ENCODE measurements at places on chromosomes 1 and 21.

DNA sequence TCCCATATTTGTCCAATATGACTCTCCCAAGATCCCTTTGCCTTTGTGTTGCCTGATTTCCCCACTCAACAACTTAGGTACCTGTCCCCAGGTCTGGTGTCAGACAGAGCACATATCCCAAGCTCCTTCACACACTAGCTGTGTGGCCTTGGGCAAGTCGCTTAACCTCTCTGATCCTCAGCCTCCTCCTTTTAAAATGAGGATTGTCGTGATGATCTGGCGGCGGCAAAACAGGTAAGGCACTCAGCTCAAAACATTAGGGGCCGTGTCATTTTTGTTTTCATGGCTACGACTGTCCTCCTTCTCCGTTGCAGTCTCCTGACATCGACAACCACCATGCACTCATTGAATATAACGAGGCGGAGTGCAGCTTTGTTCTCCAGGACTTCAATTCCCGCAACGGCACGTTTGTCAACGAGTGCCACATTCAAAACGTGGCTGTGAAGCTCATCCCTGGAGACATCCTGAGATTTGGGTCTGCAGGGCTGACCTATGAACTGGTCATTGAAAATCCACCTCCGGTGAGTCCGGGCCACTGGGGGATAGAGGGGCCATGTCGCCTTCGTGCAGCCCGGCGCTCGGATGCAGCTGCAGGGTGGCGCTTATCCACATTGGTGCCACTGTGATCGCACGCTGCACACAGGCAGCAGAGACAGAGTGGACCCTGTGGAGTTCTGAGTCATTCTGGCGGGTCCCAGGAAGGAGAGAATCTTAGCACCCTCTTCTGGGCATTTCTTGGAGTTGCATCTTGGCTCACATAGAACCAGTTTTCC is 25.2 kb downstream of the FHAD1 start:
- DNase-seq, result peak; percentile 60

DNA sequence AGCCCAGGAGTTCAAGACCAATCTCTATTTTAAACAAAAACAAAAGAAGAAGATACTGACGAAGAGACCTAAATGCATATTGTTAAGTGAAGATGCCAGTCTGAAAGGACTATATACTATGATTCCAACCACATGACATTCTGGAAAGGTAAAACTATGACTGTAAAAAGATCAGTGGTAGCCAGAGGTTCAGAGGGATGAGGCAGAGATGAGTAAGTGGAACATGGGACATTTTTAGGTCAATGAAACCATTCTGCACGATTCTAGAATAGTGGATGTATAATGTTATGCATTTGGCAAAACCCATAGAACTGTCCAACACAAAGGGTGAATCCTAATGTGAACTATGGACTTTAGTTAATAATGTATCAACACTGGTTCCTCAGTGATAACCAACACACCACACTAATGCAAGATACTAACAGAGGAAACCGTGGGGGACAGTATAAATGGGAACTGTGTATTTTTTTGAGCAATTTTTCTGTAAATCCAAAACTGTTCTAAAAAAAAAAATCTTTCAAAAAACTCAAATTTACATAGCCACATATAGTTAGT is 8.2 kb downstream of the RC3H1 start:
- no peak for DNase-seq

GRCh38 chr1:173421286-173421685 is 55.8 kb upstream of the PRDX6 start:
- no peak for DNase-seq

DNA sequence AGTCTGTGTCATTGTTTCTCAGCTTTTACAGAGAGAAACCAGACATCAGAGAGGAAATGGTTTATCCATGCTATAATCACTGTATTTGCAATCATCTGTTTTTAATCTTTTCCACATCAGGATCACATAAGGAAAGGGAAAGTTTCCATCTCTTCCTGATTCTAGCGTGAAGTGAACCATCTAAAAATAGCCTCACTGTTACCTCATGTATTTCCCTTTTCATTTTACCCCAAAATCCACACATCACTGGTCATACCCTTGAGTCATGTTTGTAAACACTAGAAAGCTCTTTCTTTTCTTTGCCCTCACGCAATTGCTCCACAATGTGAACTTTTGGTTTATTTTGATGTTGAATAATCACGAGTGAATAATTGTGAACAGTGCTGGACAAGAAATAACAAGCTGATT is 146.0 kb downstream of the PLA2G4A start:
- no peak for DNase-seq

DNA sequence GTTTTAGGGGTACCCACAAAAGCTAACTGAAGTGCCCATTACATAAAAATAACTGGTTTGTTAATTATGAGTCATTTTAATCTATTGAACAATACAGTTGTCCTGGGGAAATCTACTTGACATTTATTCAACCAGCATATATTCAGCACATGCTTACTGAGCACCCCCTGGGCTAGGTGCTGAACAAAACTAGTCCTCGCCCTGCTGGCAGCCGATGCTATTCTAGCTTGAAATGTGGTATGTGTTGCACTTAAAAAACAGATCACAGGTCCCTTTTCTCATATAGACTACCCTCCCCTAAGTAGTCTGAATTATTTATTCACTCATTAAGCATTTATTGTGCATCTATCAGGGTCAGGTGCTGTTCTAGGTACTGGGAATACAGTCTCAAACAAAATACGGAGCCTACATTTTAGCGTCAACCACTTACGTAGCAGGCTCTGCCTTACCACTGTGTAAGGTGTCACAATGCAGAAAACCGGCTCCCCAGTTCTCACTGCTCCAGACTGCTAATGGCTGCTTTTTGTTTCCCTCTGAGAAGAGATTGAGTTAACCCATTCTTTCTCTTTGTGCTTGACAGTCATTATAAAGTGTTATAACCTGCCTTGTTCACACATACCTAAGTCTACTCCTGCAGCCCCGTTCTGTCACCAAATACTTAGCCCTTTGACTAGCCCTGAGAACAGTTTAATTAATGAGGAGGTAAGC is 57.1 kb downstream of the ADCY10 start:
- no peak for DNase-seq

GRCh38 chr1:31970873-31971272 is 32.7 kb upstream of the PTP4A2 start:
- DNase-seq, result no peak

- DNase-seq, result no peak
Observed at GRCh38 chr1:231121533-231121932, 40.3 kb upstream of the TRIM67 start.

DNA sequence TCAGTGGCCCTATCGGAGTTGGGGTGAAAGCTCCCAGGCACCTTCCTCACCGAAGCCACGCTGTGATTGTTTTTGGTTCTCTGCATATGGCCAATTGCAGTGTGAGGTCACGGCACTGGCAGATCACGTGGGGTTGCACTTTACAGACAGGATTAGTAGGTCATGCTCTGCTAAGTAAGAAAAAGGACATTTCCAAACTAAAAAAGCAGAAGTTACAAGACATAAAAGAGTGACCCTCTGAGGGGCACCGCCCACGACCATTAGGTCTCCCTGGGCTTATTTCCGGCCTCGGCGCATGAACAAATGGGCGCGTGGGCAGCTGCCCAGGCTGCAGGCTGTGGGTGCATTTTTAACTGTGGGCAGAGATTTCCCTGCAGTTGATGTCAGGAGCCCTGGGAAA is 2.0 kb downstream of the CAPN9 start:
- no peak for DNase-seq

DNA sequence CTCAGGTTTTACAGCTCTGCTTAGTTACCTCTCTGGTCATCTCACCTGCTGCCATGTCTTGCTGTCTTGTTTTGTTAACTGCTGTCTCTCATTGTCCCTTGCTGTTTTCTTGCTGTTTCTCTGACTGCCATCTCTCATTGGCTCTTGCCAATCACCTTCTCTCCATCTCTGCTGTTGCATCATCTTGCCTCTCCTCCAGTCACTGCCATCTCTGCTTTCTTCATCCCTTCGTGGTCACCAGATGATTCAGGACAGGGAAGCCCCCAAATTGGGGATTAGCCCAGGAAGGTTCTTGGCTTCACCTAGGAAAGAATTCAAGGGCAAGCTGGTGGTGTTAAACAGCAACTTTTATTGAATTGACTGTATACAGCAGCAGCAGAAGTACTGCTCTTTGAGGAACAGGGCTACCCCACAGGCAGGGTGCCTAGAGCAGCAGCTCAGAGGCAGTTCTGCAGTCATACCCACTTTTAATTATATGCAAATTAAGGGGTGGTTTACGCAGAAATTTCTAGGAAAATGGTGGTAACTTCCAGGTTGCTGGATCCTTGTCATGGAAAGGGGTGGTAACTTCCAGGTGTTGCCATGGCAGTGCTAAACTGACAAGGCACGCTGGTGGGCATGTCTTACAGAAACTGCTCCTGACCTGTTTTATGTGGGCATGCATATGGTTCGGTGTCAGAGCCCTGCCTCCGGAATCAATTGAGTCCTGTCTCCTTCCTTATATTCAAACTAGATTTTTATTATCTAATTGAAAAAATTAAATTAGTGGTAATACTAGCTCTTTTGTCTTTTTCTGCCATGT is 33.4 kb downstream of the SUCO start:
- DNase-seq, result no peak

GRCh38 chr21:44594406-44594916 is 2.2 kb upstream of the KRTAP10-6 start:
- no peak for DNase-seq

GRCh38 chr1:216887032-216887431 is 163.8 kb upstream of the ESRRG start:
- no peak for DNase-seq

DNA sequence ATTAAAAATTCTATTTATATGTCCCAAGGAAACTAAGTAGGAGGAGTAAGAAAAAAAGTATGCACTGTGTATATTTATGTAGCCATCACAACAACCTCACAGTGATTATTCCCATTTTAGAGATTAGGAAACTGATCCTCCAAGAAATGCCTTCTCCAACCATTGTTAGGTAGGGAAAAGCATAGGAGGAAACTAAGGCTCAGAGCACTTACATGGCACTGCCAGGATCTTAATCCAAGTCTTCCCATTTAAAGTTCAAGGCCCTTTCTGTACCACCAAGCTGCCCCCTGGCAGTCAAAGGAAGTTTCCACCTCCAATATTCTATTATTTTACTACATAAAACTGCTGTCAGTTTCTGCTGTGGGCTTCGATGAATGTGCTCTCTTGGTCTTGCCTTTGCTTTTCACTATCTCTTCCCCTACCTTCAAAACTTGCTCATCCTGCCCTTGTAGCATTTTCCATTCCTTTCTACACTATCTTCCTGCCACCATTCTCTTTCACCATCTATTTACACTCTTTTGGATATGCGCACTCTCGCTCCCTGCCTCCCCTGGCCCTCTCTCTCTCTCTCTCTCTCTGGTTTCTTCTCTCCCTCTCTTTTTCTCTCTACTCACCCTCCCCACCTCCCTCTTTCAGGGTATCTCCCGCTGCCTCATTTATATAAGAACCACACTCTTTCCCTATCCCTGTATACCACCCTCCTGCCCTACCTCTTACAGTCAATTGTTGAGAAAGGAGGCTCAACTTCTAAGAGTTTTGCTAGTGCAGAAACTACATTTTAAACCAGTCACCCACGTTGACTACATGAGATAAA is 34.0 kb downstream of the PUM1 start:
- no peak for DNase-seq

- DNase-seq, result no peak
Observed at GRCh38 chr1:209688746-209689234, 13.6 kb downstream of the G0S2 start.

DNA sequence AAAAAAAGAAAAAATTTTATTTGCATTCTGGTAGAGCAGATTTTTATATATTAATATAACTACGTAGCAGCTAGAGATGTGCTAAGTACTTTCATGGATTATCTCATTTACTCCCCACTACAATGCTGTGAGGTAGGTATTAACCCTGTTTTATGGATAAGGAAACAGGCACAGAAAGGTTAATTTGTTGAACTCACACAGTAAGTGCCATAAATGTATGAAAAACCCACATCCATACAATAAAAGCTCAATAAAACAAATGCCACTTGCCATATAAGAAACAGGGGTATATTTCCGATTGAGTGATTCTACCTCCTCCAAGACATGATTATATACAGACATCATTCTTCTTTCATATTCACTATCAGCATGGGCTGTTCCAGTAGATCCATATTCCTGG is 83.1 kb downstream of the INTS7 start:
- no peak for DNase-seq

GRCh38 chr1:246801241-246802020 is 77.2 kb downstream of the SCCPDH start:
- DNase-seq, result no peak

DNA sequence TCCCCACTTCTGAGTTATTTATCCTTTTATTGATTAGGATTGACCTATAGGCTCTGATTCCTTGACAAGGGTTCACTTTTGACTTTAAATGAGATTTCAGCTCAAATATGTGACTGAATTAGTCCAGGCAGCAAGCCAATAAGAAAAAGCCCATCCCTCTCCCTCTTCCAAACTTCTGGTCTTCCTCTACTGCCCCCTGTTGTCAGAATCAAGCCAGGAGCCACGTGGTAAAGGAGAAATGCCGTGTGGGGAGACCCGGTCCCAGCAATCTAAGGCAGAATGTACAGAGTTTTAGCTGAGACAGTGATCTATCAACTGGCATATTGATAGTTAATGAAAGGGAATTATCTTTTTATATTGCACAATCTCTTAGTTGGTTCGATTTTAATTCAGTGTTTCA is 5.2 kb downstream of the ADAMTS5 start:
- DNase-seq, result no peak

DNA sequence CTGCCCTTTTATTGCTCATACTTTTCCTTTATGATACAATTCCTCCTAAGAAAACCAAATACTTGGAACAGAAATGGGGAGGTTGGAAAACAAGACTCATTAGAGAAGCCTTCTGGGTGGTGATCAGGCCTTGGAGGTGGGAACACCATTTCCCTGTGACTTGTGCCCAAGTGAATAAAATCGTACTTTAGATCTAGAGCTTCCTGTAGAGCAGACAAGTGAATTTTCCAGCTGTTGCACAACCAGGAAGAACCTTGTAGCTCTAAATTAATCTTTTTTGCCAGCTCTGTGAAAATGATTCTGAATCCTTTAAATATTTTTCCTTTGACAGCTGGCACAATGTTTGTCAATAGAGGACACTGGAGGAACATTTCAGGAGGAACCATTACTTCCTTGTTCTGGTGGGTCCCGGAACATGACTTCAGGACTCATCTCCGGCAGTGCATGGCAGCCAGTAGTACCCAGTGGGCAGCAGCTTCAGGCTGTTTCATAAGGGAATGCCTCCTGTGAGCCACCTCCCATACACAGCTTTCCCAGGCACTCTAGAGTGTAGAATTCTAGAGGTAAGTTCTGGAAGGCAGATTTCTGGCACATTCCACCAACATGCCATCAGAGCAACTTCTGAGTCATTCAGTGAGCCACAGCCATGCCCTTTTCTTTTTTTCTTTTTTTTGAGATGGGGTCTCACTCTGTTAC is 5.5 kb upstream of the SNAPIN start:
- DNase-seq, result peak; percentile 18
